Activated T-cell treated with anti-CD3 and anti-CD28 coated beads for 48 hours (primary cell): ENCODE measurements at places on chromosomes 1 and 21.
A peak's percentile ranks its signal among the peaks of the same experiment; 100 is the strongest.

DNA sequence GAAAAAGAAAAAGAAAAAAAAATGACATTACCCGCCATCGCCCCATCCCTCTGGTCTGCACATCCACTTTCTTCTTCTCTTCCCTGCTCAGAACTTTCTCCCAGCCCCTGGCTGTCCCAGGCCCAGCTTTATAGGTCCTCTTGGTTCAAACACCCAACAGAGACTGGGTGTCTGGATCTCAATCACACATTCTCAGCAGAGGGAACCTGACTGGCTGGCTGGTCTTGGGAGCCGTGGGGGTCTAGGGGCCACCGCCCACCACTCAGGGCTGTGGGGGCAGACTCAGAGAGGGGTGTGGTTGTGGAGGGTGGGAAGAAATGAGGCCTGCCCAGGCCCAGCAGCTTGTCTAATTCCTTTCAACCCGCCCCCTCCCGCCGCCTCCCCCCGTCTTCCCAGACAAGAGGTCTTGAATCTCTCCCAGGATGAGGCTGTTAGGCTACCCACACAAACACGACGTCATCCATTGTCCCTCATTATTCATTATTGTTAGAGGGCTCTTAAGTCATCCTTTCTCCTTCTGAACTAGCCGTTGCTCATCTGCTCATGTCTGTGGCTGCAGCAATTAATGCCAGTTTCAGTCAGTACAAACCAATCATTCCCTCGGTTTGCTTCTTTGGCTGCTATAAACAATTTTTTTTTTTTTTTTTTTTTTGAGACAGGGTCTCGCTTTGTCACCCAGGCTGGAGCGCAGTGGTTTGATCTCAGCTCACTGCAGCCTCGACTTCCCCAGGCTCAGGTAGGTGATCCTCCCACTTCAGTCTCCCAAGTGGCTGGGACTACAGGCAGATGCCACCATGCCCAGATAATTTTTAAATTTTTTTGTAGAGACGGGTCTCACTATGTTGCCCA lies 40.6 kb upstream of the CLIC4 start:
- DNase-seq, result no peak

GRCh38 chr1:218421531-218421930 lies 76.4 kb downstream of the TGFB2 start:
- no peak for DNase-seq

GRCh38 chr1:19374083-19374801 lies 62.1 kb downstream of the SLC66A1 start:
- DNase-seq, result no peak

DNA sequence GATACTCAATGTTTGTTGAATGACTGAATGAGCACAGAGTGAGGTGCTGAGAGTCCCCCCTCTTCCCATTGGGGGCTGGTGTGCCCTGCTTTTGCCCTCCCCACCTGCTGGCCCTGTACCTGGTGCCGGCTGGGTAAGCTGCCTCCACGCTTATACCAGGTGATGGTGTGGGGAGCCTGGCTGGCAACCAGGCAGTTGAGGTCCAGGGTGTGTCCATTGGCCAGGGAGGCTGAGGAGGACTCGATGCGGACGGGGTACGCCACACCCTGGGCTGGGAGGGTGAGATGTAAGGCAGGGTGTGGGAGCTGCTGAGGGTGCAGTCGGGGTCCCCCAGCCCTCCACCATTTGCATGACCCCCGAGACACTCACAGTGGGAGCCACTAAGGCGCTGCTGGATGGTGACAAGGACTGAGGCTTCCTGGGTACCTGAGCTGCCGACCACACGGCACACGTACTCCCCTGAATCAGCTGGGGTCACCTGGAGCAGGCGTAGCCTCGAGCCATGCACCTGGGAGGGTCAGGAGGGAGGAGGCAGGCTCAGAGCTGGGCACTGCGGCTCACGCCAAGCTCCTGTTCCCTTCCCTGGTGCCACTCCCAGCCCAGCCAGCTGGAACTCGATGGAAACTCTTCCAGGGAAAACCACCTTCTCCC lies 36.6 kb downstream of the LDLRAD2 start:
- no peak for DNase-seq

DNA sequence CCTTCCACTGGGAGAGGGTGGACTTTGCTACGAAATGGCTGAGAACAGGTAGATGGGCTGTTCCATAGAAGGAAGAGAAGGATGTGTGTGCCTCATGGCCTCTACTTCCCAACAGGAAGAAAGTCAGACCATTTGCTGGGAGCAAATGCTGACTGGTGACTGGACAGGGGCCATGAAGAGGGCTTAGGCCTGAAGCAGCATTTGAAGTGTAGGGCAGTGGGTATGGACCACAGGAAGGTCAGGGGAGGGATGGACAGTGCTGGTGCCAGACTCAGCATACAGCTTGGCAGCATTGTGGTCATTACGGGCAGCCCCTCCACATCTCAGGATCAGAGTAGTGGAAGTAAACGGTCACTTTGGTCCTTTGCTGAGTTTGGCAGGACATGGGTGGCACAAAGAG lies 275.7 kb downstream of the MATN1 start:
- no peak for DNase-seq

- DNase-seq, result no peak
Measured at GRCh38 chr1:240189386-240189989, 97.8 kb downstream of the FMN2 start.

DNA sequence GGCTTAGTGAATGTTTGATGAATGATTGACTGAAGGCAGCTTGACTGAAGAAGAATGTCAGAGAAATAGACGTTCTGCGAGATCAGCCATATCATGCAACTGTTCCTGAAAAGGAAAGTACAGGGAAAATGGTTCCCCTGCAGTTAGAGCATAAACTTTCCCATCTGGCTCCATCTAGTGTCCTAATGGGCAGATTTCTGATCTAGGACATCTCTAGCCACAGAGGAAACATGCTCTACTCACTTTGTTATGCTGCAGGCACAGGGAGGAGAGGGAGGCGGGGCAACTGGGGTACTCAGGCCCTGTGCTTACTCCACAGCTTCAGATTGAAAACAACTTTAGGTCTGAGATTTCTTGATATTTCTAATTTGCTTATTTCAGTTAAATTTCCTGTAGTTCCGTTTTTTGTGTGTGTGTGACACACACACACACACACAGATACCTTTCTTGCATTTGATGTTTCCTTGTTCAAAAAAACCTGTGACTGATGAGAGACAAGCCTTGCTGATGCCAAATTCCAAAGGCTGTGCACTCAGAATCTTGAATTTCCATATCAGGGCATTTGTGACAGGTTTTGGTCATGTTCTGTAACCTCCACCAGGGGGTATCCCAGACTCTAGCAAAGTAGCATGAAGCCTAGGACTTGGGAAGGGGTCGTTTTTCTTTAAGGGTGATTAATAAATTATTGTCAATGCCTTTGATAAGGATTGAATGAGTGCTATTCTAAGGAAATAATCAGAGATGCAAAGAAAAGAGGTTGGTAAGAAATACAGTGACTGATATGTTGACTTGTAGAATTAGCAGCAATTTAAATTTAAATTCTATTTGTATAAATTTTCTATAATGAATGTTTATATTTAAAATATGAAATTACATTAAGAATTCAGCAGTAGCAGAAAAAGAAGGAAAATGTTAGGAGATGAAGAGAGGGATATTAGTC lies 139.7 kb upstream of the BEND5 start:
- DNase-seq, result no peak

DNA sequence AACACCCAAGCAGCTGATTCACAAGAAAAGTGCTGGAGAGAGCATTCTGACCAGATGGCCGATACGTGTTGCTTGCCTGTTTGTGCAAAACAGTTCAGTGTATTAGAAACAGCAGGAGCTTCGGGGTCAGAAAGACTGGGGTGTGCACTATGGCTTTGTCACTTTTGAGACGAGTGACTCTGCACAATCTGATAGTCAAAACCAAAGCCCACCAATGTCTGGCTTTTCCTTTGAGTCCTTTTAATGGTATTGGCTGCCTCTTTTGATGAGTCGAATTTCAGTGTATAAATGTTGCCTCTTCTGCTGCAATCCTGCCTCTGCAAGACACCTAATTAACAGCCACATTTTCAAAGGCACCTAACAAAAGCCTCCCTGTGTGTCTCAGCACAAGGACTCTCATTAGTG lies 444.6 kb downstream of the AJAP1 start:
- no peak for DNase-seq

GRCh38 chr21:21163904-21164303 lies 165.7 kb downstream of the NCAM2 start:
- DNase-seq, result peak; percentile 6

- DNase-seq, result no peak
Measured at GRCh38 chr1:30877205-30877912, 31.2 kb downstream of the SDC3 start.

DNA sequence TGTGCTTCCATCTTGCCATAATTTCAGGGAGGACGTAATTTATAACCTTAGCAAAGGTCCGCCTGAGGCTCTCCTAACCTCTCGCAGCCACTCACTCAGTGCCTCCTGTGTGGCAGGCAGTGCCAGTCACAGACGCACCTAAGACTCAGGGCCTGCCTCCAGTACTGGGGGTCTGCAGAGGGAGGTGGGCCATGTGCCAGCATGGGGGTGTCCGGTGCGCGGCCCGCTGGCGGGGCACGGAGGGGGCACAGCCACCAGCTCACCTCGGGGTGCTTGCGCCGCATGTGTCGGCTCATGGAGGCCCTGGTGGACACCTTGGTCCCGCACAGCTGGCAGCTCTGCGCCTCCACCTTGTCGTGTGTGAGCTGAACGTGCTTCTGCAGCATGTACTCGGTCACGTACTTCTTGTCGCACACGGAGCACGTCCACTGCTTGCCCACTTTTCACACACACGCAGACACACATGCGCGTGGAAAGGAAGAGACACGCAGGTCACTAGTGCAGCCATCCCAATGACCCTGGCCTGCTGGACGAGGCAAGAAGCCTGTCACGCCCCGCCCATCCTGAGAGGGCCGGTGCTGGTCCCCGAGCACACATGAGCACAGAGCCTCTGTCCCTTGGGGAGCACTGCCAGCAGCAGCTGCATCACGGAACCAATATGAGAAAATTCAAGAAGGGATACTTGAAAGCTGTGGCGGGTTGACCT lies 43.2 kb upstream of the RIPK4 start:
- no peak for DNase-seq

DNA sequence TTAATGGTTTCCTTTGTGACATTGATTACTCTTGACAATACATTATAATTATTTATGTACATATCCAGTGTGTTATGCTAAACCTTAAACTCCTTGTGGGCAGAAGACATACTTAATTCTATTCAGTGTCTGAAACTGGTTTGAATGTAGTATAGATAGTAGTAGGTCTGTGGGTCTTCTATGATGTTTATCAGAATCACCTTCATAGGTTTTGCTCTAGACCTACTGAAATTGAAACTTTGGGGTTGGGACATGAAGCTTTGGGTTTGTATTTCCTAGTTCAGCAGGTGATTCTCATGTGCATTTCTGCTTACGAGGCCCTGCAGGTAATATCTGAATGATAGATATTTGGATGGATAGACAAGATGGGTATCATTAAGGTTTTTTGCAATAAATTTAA lies 48.6 kb downstream of the MIGA1 start:
- DNase-seq, result no peak

DNA sequence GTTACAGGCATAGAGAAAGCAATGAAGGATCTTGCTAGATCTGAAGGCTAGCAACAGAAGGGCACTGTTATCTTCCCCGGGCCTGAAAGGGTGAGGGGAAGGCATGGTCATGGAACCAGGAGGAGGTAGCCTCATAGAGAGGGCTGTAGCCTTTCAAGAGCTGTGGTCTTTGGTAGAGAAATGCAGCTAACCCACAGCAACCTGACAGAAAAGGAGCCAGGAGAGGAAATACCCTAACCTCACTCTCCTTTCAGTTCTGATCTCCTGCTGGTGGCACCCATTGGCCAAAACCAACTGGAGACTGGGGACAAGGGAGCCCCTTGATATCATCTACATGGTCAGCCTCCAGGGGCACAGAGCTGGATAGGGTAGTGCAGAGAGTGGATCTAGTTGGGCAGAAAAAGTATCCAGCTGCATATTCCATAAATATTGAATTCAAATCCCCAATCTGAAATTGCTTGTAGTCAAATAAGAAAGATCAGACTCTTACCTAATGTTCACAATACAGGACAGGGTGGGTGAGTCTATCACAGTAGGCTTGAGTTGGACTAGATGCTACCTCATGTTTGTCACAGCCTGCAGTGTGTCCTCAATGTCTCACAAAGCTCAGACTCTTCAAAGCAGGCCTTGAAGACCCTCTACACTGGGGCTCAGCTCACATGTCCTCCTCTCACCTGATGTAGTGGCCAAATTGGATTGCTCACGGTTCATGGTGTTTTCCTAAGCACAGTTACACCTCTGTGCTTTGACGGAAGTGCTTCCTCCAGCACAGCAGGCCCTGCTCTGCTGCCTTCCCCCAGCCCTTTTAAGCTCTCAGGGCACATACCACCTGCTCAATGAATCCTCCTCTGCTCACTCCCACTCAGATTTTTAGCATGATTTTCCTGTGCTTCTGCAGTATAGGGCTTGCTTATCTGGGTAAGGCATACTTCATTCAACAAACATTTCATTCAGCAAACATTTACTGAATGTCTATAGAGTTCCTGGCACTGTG lies 74.1 kb upstream of the JUN start:
- no peak for DNase-seq

DNA sequence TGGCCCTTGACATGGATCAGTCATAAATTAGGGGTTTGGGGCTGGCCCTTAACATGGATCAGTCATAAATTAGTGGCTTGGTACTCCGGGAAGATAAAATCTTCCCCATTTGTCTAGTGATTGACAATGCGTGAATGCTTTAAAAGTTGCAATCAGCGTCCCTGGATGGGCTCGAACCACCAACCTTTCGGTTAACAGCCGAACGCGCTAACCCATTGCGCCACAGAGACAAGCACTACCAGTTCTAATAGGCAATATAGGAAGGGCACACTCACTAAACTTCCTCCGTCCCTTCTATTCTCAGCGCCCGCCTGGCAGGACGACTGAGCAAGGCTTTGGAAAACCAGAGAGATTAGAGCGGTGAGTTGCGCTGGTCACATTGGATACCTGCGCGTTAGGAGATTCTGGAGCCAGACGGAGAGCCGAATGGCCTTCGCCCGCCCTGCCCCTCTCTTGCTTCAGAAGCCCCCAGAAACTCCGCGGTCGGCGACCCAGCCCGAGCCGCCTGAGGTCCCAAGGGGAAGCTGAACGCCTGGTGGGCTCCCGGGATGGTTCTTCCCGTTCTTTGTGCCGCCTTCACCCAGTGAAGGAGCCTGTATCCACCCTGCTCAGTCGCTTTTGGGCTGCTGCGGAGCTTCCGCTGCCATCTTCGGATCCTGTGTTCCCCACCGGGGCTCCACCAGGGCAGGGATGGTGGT lies 235.9 kb downstream of the FAM72C start:
- peak; percentile 5 for DNase-seq

GRCh38 chr1:25796811-25797458 lies 3.1 kb upstream of the SELENON start:
- peak; percentile 80 for DNase-seq

DNA sequence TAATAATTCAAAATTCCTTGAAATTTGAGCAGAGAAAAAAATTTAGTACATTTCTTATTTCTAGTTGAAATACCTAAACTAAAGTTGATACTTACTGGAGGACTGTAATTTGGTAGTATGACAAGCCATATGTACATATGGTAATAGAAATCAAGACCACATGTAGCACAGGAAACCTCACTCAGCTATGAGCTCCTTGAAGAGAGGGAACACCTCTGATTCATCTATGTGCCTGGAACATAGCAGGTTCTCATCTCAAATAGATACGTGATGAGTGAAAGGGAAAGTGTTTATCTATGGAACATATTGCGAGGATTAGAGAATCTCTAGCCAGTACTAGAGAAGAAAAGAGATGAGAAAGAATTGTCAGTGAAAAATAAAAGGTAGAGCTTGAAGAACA lies 47.9 kb upstream of the GNG4 start:
- DNase-seq, result no peak
